ENCODE measurements at places on chromosomes 16 and 17. TPM values are rescaled to one million over a fixed set of nuclear protein-coding genes. Genes with fewer than 3 reads are reported as not detected.

The HCRT gene
- polyA plus RNA-seq, result not detected

The ASPA gene
- 5.5 TPM for polyA plus RNA-seq

The SCGB1C2 gene
- not detected for polyA plus RNA-seq

DNA sequence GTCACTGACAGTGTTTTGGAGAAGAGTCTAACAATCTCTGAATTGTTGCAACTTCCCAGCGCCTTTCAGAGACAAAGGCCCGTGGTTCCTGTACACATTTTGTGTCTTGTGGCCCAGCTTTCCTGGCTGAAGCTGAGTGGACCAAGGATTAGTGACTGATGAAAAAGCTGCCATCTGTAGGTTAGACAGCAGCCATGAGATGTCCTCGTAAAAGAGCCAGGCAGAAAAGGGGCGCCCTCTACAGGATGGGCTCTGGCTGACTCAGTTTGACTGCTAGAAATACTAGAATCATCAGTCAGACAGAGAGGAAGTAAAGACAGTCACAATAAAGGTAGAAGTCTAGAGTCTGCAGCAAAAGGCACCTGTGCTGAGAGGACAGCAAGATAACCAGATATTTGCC lies 26.5 kb upstream of the NF1 start:
- H3K36me3 ChIP-seq, result no peaks in the 10 kb centered on the region
- H3K4me3 ChIP-seq, result no peak overlapping the region
- peak overlapping the region; percentile 73 for H3K27ac ChIP-seq
- H3K27me3 ChIP-seq, result no peaks in the 10 kb centered on the region

DNA sequence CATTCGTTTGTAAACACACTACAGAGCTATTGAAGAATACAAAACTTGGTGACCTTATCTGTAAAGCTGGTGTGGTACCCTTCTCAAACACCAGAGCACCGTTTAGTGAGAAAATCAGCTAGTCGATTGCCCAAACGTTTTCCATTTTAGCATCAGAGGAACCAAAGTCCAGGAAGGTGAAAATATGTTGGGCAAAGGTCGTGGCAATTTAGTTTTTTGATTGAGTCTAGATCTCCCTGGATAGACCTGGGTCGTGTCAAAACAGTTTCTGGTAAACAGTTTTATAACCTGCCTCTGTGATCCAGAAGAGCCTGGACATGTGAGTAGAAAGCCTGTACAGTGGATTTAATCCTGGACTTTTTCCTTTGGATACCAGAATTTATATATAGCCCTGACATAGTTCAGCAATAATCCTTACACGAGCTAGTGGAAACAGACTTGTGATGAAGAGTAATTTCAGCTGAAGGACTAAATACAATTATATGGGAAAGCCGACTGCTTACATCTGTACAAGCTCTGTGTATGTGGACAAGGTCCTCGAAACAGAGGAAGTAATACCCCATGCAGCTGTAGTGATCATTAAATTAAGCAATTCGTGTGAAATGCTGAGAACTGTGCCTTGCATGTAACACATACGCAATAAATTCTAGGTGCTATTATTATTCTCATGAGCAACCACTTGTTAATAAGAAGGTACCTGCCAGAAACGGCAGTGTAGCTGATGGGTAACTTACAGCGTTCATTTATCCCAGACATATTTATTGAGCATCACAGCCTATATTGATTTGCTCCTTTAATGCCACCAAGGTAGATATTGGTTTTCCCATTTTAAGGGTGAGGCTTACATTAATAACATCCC lies 72.5 kb downstream of the MAP2K6 start:
- no peak for DNase-seq
- no peak overlapping the region for H3K27ac ChIP-seq
- H3K36me3 ChIP-seq, result no peaks in the 10 kb centered on the region
- H3K4me3 ChIP-seq, result no peak overlapping the region

GRCh38 chr16:88768071-88768783 lies 16.8 kb downstream of the PIEZO1 start:
- H3K27ac ChIP-seq, result peak overlapping the region; percentile 65
- H3K4me1 ChIP-seq, result peaks cover 12% of the 10 kb centered on the region
- no peaks in the 10 kb centered on the region for H3K36me3 ChIP-seq
- no peaks in the 10 kb centered on the region for H3K27me3 ChIP-seq
- DNase-seq, result peak; percentile 53

- no peak overlapping the region for H3K4me3 ChIP-seq
- H3K36me3 ChIP-seq, result no peaks in the 10 kb centered on the region
- no peak for DNase-seq
- no peak overlapping the region for H3K27ac ChIP-seq
These were observed 94.3 kb downstream of the C17orf67 start for GRCh38 chr17:56739376-56739775.
